ENCODE measurements at places on chromosomes 1 and 21.

- no peak for DNase-seq
Measured at GRCh38 chr1:223776075-223776814, 63.9 kb downstream of the CAPN2 start.

DNA sequence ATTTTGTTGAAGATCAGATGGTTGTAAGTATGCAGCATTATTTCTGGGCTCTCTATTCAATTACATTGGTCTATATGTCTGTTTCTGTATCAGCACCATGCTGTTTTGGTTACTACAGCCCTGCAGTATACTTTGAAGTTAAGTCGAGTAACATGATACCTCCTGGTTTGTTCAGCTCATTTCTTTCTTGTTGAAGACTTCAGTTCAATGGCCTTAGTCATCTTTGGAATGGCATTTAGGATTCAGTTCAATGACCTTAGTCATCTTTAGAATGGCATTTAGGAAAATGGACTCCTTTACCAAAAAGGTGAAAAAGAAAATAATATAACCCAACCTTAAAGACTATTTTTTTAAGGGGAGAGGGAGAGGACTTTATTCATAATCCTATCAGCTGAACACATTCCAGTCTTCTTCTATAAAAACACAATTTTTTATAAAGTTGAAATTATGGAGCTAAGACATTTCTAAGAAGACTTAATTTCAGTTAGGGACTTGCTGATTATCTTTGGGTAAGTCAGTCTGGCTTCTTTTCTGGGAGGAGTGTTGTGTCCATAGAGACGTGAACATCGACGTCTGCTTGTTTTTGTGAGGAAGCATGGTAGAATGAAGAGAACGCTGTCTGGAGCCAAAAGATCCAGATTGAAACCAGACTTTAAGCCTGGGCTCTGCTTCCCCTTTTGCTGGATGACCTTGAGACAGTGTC lies 48.3 kb downstream of the DDR2 start:
- no peak for DNase-seq

- DNase-seq: no peak
Measured at GRCh38 chr1:89780721-89781120, 40.1 kb upstream of the LRRC8D start.

- DNase-seq: no peak
Measured at GRCh38 chr1:113073479-113073950, 517 bp downstream of the LRIG2 start.

- DNase-seq: no peak
Measured at GRCh38 chr1:9235096-9235459, 504 bp downstream of the H6PD start.

- DNase-seq: no peak
Measured at GRCh38 chr1:211625040-211625439, 46.1 kb upstream of the SLC30A1 start.

DNA sequence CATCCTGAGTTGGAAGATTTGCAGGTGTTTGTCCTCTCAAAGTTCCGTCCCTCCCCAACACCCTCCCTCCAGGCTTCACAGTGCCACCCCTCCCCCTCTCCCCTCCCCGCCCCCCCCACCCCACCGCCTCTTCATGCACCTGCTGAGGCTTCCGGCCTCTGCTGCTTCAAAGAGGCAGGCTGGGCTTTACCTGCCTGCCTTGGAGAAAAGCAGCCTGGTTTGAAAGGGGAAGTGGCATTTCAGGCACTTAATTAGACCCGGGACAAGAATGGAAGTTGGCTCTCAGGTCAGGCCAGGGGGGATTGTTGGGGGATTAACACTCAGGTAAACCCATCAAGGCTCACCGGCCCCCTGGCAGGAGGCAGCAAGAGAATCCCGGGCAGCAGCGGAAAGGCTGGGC lies 21.1 kb downstream of the PAX7 start:
- DNase-seq: no peak

DNA sequence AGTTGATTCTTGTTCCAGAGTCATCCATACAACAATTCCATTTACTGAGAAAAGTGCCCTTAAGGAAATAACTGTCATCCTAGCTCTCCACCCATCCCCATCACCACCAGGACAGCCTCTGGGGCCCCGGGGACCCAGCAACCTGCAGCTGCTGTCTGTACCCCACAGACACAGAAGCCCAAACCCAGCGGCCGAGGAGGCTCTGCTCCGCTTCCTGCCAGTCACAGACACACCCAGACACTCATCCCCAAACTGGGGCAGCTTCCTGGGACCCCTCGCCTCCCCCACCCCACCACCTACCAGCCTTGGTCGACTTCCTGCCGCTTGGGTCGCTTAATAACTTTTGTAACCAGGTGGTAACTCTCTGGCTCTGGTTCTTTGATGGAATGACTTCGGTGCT lies 121.6 kb upstream of the SLC25A33 start:
- no peak for DNase-seq

DNA sequence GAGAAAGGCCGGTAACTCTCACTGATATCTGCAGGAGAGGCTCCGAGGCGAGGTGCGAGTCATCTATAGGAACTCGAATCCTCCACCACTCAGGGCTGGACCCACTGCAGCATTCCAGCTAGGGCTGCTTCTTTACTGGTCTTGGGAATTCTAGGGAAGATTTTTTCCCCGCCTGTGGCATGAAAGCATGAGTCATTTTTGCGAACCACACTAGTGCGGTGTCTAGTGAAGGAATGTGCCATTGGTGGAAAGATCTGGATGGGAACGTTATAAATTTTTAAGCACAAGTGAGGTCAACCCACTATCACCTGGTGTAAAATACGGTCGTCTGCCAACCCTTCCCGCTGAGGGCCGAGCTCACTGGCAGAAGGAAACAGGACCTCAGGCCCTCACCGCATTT lies 49.7 kb downstream of the SYF2 start:
- DNase-seq: no peak

- no peak for DNase-seq
Measured at GRCh38 chr1:92085727-92086126, 5.6 kb downstream of the BTBD8 start.

DNA sequence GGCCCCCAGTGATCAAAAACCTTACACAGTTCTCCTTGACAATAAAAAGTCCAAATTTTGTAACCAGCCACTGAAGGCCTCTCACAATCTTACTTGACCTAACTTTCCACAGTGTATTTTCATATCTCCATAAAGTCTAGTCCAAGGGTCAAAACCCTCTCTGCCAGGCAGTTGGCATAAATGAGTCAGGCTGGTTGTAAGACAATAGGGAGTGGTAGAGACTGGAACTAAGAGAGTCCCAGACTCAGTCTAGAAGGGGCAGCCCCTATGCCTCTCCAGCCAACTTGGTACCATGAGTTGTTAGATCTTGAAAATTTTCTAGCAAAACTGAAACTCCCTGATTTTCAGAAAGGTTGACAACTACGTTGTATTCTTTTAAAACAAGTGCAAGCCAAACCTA lies 21.0 kb downstream of the KIF21B start:
- DNase-seq: no peak

GRCh38 chr1:189804352-189804751 lies 673.3 kb downstream of the BRINP3 start:
- no peak for DNase-seq

- peak; percentile 33 for DNase-seq
Measured at GRCh38 chr1:1614204-1614953, 921 bp upstream of the MIB2 start.
